ENCODE measurements at places on chromosomes 11 and 22. TPM values are rescaled to one million over a fixed set of nuclear protein-coding genes. Genes with fewer than 3 reads are reported as not detected.

Gene PHOX2A
- not detected for polyA plus RNA-seq

- DNase-seq, result no peak
These were observed 1419.0 kb downstream of the TBC1D22A start for GRCh38 chr22:48181263-48181955.

DNA sequence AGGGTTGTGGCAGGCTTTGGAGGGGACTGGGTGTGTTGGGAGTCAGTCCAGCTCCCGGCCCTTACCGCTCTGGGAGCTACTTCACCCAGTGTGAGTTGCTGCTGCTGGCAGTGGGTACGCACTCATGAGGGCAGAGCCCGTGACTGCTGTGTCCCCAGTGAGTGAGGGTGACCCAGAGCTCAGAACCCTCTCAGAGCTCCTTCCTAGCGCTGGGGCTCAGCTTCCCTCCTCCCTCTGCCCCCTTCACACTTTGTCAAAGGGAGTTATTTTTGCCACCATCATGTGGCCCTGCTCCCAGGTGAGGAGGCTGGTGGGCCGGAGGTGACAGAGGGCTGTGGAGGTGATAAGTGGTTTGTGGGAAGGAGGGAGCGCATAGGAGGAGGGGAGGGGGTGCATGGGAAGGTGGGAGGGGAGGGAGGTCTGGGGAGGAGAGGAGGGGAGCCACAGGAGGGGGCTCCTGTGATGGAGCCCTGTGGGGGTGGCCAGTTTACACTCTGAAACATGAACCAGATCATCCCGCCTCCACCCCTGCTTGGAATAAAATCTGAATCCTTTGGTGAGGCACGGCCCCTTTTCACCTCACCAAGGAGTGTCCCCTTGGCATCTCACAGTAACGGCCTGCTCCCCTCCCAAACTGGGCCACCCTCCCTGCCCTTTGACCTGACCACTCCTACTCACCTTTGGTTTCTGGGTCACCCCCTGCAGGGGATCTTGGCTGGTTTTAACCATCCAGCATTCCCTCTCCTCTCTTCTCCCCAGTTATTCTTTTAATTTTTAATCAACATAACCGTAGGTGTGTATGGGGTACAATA lies 9.9 kb downstream of the NDUFV1 start:
- DNase-seq, result no peak

GRCh38 chr11:60857378-60858232 lies 1.9 kb upstream of the PTGDR2 start:
- DNase-seq, result no peak

Gene SHISA8
- polyA plus RNA-seq, result not detected

Gene SORL1
- polyA plus RNA-seq, result 59.4 TPM

Gene INPP5J
- polyA plus RNA-seq, result not detected

Gene FOLR3
- polyA plus RNA-seq, result 40.7 TPM

- no peak for DNase-seq
These were observed 73.2 kb upstream of the NUP50 start for GRCh38 chr22:45090497-45090910.

- DNase-seq, result no peak
These were observed 60.0 kb downstream of the MYEOV start for GRCh38 chr11:69353696-69354544.

GRCh38 chr11:32200136-32200847 lies 109.4 kb downstream of the RCN1 start:
- no peak for DNase-seq

Gene GSTT2B
- 0.25 TPM for polyA plus RNA-seq

DNA sequence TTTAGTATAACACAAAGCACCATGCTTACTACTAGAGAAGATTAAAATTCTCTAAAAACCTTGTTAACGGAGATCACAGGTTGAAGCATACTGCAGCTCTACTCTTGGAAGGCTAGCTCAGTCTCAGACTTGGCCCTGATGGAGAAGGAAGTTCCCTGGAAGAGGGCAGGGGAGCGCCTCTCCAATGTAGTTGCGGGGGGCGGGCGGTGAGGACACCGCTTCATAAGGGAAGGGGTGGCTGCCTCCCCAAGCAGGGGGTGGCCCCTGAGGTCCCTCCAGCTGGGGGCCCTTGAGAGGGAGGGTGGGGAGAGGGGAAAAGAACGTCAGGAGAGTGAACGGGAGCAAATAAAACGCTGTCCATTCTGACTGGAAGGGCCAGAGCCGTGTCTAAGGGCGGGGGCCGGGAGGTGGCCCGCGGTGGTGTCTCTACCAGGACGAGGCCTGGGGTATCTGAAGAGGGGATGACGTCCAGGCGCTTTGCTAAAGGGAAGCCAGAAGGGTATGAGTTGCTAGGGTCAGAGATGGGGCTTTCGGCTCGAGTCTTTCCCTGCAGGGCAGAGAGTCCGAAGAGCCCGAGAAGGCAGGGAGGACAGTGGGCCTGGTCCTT lies 553 bp upstream of the USP47 start:
- DNase-seq, result peak; percentile 39

- DNase-seq, result peak; percentile 49
These were observed 55.6 kb downstream of the P4HA3 start for GRCh38 chr11:74255741-74256375.

DNA sequence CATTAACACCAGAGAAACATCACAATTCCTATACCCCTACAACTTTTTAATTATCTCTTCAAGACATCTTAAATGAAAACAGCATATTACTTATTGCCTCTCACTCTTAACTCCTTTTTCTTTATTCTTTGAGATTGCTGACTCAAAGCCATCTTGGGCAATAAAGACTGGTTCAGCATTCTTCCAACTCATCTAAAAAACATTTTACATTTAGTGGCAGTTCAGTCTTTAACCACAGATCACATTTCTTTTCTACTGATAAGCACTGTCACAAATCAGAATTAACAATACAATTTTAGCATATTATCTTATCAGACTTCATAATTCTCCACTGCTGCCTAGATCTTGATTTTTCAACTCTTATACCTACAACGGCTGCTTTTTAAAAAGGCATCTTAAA lies 34.0 kb downstream of the SIK3 start:
- DNase-seq, result no peak

- no peak for DNase-seq
These were observed 13.8 kb downstream of the SEC14L3 start for GRCh38 chr22:30457981-30458380.

Gene CDKN1C
- polyA plus RNA-seq, result 4.7 TPM

- DNase-seq, result no peak
These were observed 108.0 kb downstream of the KCNQ1OT1 start for GRCh38 chr11:2591805-2592204.

Gene PLEKHB1
- polyA plus RNA-seq, result 0.25 TPM

- DNase-seq, result no peak
These were observed 35.0 kb upstream of the ALX4 start for GRCh38 chr11:44344921-44345320.

Gene KCNQ1OT1
- polyA plus RNA-seq, result 0.03 TPM

Gene MAPK8IP2
- polyA plus RNA-seq, result not detected

DNA sequence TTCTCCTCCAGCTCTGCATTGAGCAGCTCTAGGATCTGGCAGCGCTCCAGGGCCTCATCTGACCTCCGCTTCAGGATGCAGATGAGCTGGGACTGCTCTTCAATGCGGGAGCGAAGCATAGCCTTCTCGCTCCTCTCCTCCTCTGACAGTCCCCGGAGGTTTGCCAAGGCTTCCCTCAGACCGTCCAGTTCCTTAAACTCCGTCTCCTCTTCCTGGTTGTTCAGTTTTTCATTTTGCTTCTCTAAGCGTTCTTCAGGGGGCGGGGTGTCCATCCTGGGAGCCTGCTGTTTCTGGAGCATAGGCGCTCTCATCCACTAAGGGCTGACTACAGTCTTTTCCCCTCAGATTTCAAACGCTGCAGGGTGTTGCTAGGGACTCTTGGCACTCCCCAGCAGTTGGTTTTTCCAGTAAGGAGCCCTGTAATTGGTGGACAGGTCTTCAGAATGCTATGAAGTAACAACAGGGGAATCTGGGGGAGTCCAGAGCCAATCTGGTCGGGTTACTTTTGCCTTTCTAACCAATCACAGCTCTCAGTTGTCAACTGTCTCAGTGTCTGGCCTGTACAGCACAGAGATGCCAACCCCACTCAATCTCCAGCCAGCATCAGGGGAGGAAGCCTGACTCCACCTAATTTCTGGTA lies at the start of gene CCDC89:
Gene CCDC89, minus strand, starts transcription at position 376 of the 640 bp plus-strand sequence. Its CDS starts 65 bp downstream, at position 311.
- no peak for DNase-seq

DNA sequence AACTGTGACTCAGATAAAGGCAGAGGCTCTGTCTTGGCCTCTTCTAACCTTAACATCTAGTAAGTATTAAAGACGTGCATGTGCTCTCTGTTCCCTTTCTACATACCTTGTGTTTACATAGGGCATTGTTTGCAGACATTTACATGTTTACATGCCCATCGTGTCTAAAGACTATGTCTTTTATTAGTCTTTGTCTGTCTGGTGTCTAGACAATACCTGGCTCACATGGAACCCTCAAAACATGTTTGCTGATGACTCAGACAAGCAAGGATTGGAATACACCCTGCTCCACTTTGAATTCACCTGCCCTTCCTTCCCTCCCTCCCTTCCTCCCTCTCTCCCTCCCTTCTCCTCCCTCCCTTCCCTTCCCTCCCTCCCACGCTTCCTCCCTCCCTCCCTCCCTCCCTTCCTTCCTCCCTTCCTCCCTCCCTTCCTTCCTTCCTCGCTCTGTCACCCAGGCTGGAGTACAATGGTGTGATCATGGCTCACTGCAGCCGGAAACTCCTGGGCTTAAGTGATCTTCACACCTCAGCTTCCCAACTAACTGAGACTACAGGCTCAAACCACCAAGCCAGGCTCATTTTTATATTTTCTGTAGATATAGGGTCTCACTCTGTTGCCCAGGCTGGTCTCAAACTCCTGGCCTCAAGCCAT lies 23.7 kb upstream of the SORL1-AS1 start:
- no peak for DNase-seq

DNA sequence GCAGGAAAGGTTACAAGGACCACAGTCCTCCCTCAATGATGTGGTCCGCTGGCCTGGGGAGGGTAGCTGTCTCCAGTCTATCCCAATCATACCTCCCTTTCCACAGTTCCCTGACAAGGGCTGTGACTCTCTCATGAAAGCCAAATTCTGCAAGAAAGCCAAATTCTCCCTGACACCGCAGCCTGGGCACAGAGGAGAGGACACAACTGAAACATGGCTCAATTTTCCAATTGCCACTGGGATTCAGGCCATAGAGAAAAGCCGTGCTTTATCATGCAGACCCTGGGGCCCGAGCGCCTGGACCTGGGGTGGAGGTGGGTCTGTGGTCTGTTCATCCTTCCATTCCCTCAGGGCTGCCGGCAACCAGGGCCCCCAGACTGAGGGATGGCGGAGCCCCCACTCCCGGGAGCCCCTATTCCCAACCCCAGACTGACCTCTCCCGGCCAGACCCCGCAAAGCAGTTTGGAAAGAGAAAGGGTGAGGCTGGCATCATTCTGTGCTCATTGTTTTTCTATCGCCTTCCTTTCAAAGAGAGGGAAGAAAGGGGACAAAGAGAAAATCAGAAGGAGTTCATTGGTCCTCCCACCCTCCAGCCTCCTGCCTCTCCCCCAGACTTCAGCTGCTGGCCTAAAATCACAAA lies 239.5 kb downstream of the BUD13 start:
- no peak for DNase-seq

GRCh38 chr11:68831124-68831523 lies 10.6 kb downstream of the CPT1A start:
- DNase-seq, result no peak

DNA sequence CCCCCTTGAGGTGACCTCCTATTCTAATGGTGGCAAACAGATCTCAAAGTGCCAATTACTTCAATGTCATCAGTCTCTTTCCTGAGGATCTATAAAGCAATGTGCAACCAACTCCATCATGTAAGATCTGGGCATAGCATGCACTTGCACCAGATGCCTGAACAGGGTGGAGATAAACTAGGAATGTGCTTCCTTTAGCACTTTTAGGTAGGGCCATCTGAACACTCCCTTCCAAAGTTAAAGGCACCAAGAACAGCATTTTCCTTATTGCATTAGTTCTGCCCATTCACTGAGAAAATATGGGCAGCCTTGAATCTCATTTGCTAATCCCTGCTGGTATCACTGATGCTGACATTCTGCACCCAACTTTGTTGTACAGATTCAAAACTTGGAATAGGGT lies 112.0 kb downstream of the SGSM3 start:
- no peak for DNase-seq

DNA sequence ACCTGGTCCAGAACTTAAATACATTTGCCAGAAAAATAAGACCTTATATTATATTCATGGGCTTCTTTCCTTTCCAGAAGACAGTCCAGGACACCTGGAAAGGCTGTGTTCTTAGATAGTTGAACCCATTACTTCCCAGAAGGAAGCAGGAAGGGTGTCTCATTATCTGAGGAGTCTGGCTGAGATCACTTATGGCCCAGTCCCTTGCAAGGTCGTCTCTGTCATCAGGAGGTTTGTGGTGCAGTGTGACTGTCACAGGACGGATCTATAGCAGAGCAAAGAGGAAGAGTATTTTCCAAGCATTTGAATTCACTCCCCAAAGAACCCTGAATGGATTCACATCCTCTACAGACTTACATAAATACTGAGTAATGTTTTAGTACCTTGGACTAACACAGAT lies 270.7 kb upstream of the MTNR1B start:
- no peak for DNase-seq

DNA sequence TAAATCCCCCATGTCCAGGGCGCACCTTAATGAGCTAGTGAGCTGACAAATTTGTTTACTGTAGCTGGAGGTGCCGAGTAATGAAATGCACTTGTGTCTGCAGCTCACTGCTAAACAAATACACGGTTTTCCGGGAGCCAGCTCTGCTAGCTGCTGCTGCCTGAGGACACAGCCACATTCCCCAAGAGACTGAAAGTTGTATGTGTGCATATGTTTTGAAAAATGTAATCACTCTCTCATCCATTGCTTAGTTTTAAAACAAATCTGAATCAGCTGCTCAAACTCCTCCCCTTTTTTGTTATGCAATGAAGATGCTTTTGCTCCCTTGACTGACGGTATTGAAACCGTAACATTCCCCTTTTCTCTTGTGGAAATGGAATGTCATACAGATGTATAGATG lies 62.4 kb upstream of the NNMT start:
- DNase-seq, result no peak

GRCh38 chr11:93089474-93090102 lies 108.2 kb downstream of the SLC36A4 start:
- no peak for DNase-seq

DNA sequence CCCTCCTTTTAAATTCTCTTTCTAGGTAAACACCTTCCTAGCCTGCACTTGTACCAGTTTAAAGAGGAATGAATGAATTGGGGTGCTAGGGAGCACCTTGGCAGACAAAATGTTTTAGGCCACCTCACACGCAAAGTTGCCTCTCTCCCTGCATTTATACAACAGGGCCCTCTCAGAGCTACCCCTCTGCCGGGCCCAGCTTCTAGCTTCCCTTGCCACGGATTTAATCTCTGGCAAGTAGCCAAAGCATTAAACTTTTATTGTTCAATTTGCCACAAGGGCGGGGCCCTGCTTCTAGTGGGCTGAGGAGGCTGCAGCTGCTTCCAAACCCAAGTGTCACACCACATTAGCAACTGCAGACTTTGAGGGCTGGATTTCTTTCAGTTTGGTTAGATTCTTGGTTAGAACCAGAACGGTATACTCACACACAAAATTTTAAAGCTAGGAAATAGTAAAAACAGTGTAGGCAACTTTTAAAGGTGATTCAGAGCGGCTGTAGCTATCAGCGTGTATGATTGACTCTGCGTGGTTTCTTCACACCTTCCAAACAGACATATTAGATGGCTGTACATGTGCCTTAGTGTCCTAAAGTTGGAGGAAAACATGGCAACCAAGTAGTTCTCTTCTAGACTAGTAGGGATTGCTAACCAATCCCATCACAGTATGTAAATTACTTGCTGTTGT lies 6.5 kb downstream of the KREMEN1 start:
- DNase-seq, result no peak

Gene RFPL1
- not detected for polyA plus RNA-seq

GRCh38 chr22:29031227-29032011 lies 30.2 kb downstream of the C22orf31 start:
- peak; percentile 1 for DNase-seq

- DNase-seq, result no peak
These were observed 39.4 kb upstream of the PRDM11 start for GRCh38 chr11:45107029-45107428.

- no peak for DNase-seq
These were observed 21.5 kb upstream of the DDX6 start for GRCh38 chr11:118812485-118812884.
